AG04450 (cell line): ENCODE measurements at places on chromosomes 12 and 14. TPM values are rescaled to one million over a fixed set of nuclear protein-coding genes. Genes with fewer than 3 reads are reported as not detected.

The ZFYVE26 gene
- 12.2 and 18.4 TPM in 2 replicates for polyA plus RNA-seq

GRCh38 chr12:48744251-48745008, 27.9 kb upstream of the CCNT1 start:
- DNase-seq, result no peak

DNA sequence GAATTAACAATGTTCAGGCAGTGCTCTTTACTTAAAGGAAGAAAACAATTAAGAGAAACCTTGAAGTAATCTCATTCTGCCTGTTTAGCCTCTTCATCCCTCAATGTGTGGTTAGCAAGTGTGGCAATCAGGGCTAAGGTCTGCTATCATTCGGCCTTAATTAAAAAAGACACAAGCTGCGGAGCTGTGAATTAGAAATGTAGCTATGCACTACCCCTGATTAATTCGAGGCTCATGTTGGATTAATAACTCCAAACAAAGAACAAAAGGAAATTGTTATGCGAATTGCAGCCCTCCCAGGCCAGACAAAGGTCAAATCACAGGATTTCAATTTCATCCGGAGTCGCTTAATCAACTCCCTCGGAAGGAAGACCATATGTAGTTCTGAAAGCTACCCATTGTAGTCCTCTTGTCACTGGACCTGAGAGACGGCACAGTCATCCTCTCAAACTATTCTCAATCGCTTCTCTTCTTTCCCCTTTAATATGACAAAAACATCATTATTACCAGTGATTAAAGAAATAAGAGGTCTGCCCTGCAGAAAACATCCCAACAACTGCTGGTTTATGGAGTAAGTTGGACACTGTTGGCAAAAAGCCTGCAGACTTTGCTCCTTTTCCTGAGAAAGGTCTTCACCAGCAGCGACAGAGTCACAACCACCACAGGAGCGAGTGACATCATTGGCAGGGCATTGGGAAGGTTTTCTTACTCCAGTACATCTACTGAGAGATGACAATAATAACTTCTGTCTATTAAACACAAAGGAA, 71.1 kb upstream of the SOX5 start:
- DNase-seq, result no peak

DNA sequence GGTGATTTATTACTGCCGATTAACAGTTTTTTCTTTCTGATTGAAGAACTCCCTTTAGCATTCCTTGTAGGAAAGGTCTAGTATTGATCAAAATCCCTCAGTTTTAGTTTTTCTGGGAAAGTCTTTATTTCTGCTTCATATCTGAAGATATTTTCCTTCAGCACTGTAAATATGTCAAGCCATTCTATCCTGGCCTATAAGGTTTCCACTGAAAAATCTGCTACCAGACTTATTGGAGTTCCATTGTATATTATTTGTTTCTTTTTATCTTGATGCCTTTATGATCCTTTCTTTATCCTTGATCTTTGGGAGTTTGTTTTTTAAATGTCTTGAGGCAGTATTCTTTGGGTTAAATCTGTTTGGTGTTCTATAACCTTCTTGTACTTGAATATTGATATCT, 55.0 kb upstream of the TMTC1 start:
- no peak for DNase-seq
